ENCODE measurements at places on chromosomes 1 and 21.

DNA sequence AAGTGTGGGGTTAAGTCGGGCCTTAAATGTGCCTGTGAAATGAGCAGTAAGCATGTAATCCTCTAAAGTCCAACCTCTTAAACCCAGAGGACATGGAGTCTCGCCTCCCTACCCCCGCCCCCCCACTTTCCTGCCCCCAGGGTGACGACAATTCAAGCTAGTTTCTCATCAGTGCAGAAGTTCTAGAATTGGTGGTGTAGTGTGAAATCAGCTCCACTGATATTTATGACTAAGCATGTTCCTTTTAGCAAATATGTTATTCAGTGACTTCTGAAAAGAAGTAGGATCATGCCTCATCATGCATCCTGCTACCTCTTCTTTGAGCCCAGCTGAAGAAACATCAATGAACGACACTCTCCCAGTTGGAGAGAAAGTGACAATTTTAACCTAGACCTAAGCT is 2.6 kb upstream of the ABCB10 start:
- no peak for DNase-seq

- peak; percentile 29 for DNase-seq
These were observed 642 bp downstream of the HCRTR1 start for GRCh38 chr1:31617916-31618746.

GRCh38 chr1:204469304-204469703 is 25.3 kb downstream of the PIK3C2B start:
- DNase-seq, result no peak

- DNase-seq, result no peak
These were observed 21.0 kb upstream of the DNAJC28 start for GRCh38 chr21:33512481-33512880.

DNA sequence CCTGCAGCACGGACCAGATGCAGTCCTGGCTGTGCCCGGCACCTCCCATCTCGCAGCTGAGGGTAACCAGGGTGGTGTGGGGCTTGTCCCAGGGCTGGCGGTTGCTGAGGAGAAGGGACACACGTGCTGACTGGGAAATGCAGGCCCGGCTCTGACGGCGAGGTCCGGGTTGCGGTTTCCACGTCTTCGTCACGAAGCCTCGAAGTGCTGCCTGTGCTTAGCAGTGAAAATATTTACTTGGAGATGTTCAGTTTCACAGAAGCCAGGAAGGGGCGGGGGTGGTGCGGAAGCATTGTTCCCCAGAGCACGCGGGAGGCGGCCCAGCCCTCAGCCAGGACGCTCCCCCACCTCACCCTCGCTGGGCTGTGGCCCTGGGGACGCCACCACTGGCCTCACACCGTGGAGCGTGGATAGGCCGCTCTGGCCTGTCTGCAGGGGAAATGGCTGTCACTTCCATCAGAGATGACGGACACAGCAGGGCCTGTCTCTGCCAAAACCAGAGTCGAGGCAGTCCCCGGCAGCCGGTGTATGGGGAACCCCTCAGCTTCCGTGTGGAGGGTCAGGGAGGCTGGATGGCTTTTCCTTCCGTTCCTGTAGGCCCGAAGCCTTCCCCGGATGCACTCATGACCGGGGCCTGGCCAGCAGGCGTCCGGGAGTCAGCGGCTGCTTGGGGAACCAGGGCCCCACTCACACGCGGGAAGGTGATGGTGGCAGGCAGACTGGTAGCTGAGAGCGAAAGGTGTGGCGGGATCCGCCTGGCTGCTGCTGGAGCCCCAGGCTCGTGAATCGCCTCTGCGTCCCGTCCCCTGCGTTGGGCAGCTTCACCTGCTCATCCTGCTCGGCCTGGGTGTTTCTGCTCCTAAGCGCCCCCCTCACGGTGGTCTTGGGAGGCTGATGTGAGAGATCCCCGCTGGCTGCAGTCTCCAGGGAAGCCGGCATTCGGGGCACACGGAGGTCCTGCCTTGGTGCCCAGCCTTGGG is 14.7 kb upstream of the POFUT2 start:
- no peak for DNase-seq

GRCh38 chr1:215526147-215526845 is 40.8 kb upstream of the KCTD3 start:
- peak; percentile 51 for DNase-seq

- no peak for DNase-seq
These were observed 24.1 kb upstream of the TMEM222 start for GRCh38 chr1:27297903-27298302.

DNA sequence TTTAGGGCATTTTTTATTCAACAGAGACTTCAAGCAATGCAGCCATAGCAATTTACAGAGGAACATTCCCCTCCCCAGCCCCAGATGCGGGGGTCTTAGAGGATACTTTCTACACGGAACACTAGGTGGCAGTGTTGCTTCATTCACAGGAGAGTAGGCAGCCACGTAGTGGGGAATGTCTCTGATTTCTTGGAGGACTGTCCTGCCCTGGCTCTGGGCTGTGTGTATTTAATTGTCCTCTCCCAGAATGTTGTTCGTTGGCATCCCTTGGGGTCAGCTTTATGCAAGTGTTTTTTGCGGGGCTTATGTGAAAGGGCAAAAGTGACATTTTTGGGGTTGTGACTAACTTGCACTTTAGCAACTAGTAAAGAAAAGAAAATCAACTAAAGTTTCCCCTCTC is 96.9 kb downstream of the PAPPA2 start:
- DNase-seq, result peak; percentile 42

DNA sequence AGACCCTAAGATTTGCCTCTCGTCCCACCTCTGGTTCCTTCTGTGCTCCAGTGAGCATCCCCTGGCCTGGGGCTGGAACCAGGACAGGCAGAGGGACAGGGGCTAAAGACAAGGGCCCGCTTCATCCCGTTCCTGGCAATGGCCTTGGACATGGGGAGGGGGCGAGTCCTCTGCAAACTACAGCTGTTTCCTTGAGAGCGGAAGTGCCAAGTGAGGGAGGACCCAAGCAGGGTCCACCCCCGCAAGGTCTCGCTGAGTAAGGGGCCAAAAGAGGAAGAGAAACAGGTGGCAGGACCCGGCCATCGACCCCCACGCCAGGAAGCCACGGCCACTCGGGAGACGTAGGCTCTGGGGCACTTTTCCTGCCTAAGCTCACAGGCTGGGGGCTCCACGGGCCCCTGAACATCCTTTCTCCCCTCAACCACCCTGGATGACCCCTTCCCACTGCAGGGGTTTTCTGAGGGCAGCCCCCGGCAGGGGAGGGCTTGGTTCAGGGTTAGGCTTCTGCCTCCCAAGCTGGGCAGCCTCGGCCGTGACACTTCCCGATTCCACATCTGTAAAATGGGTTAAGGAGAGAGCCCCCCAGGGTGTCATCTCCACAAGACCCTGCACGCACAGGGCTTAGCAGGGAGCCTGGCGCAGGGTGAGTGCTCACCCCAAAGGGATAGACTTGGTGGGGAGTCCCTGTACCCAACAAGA is 17.9 kb upstream of the PLEKHG5 start:
- DNase-seq, result no peak

- DNase-seq, result no peak
These were observed 30.2 kb downstream of the ZZZ3 start for GRCh38 chr1:77652268-77652667.

- no peak for DNase-seq
These were observed at the start of gene TCHH for GRCh38 chr1:152115344-152115743. Gene TCHH (minus strand): TSS chr1:152115444. CDS start chr1:152114080, 1,364 bp downstream.

- peak; percentile 35 for DNase-seq
These were observed 23.3 kb downstream of the TOMM20 start for GRCh38 chr1:235105051-235106043.

GRCh38 chr1:100145116-100145515 is 12.2 kb downstream of the TRMT13 start:
- no peak for DNase-seq

GRCh38 chr1:216688127-216688657 is 35.0 kb downstream of the ESRRG start:
- DNase-seq, result no peak

GRCh38 chr1:48236716-48237470 is 14.4 kb downstream of the SLC5A9 start:
- peak; percentile 15 for DNase-seq

DNA sequence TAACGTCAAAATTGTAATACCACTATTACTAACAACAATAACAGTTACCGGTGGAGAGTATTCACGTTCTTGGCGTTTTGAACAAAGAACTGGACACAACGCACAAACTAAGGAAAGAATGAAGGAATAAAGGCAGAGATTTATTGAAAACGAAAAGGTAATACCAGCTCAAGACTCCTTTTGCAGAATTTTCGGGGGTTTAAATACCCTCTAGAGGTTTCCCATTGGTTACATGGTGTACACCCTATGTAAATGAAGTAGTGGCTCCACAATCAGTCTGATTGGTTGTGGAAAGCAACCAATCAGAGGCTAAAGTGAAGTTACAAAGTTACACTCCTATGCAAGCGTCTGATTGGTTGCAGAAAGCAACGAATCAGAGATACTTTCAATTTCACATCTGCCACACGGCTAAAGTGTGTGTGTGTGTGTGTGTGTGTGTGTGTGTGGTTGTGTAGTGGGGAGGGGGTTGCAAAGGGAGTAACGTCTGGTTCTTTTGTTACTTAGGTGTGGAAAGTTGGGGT is 1.1 kb upstream of the GTF2B start:
- peak; percentile 53 for DNase-seq

- peak; percentile 68 for DNase-seq
These were observed 6.2 kb upstream of the KCNK2 start for GRCh38 chr1:215076322-215076721.

- DNase-seq, result no peak
These were observed 24.9 kb downstream of the KLHDC7A start for GRCh38 chr1:18505666-18506065.

- no peak for DNase-seq
These were observed 250.4 kb upstream of the HOOK1 start for GRCh38 chr1:59564192-59564891.

- DNase-seq, result no peak
These were observed 6.3 kb upstream of the ETV3 start for GRCh38 chr1:157144509-157144908.

GRCh38 chr1:154453574-154454352 is 48.3 kb upstream of the TDRD10 start:
- DNase-seq, result peak; percentile 73

- no peak for DNase-seq
These were observed 19.5 kb downstream of the STK40 start for GRCh38 chr1:36366091-36366661.

- no peak for DNase-seq
These were observed 5.2 kb downstream of the PPFIA4 start for GRCh38 chr1:203031467-203031866.

- DNase-seq, result peak; percentile 95
These were observed 2.4 kb downstream of the ID3 start for GRCh38 chr1:23556635-23557470.

GRCh38 chr1:164477343-164477742 is 81.6 kb upstream of the PBX1 start:
- DNase-seq, result no peak

GRCh38 chr1:171841931-171842761 is 848 bp downstream of the DNM3 start:
- peak; percentile 19 for DNase-seq
